Hindlimb muscle (tissue), 1 donor: ENCODE measurements at places on chromosomes 5 and 9.

- no peak for DNase-seq
Measured at GRCh38 chr5:59756373-59757035, 137.0 kb downstream of the PDE4D start.

- DNase-seq: no peak
Measured at GRCh38 chr5:108858959-108859358, 111.3 kb downstream of the FER start.

DNA sequence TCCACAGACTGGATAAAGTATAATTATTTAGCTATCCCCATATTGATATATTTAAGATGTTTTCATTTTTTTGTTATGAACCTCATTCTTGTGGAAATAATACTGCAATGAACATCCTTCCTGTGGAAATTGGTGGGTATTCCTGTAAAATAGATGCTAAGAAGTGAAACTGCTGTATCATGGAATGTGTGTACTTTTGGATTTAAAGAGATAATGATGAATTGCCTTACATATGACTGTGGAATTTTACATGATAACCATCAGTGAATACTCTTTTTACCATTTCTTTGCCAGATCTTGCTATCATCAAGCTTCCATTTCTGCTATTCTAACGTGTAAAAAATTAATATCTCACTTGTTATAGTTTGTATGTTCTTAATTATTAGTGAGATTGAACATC, 847.9 kb downstream of the EFNA5 start:
- DNase-seq: no peak

GRCh38 chr5:113249206-113249605, 185.6 kb downstream of the TSSK1B start:
- DNase-seq: no peak

GRCh38 chr5:127452626-127453025, 64.8 kb upstream of the PRRC1 start:
- no peak for DNase-seq

GRCh38 chr5:153613144-153613543, 122.7 kb downstream of the GRIA1 start:
- no peak for DNase-seq
